Inflammatory macrophage treated with lipopolysaccharide for 1 hour (primary cell): ENCODE measurements at places on chromosomes 13 and 19.

GRCh38 chr19:7680606-7681339 lies at the start of gene TRAPPC5:
TRAPPC5 (plus strand) TSS chr19:7680833; CDS start chr19:7682254, 1,421 bp downstream.
- peak; percentile 73 for DNase-seq

- DNase-seq = no peak
These were observed 360.8 kb upstream of the KLHL1 start for GRCh38 chr13:70469077-70469476.

DNA sequence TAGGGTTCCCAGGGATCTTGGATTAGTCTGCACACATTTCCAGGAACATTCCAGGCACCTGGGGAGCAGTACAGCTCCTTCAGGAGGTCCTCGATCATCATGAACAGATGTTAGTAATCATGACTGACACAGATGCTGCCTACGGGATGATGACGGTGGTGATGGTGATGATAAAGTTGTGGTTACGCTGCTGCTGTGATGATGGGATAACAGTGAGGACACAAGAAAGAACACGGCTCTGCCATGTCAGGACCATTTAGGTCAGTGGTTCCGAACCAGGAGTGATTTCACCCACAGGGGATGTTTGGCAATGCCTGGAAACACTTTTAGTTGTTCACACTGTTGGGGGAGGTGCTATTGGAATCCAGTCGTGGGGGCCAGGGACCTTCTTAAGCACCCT lies 1193.0 kb downstream of the UQCRFS1 start:
- no peak for DNase-seq

- DNase-seq = no peak
These were observed 37.5 kb upstream of the PNMA8B start for GRCh38 chr19:46533078-46533620.

GRCh38 chr19:28424077-28424476 lies 788.9 kb downstream of the UQCRFS1 start:
- no peak for DNase-seq

GRCh38 chr13:94813920-94814475 lies 101.7 kb upstream of the SOX21 start:
- no peak for DNase-seq
